ENCODE measurements at places on chromosomes 12 and 14. TPM values are rescaled to one million over a fixed set of nuclear protein-coding genes. Genes with fewer than 3 reads are reported as not detected.

DNA sequence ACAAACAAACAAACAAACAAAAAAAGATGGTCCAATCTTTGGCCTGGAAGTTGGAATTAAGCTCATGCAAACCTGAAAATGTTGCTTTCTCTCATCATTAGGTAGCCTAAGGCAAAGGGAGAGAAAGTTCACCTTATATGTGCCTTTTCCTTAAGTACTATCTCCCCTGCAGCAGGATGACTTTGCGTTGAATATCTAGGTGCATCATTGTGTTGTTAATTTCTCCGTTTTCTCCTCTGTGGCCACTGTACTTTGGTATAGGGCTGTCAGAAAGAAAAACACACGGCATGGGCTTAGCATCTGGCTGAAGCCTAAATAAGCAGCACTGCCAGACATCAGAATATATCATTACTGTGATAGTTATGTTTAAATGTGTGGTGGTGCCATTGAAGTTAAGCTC, 345.5 kb downstream of the BCAT1 start:
- DNase-seq = no peak

DNA sequence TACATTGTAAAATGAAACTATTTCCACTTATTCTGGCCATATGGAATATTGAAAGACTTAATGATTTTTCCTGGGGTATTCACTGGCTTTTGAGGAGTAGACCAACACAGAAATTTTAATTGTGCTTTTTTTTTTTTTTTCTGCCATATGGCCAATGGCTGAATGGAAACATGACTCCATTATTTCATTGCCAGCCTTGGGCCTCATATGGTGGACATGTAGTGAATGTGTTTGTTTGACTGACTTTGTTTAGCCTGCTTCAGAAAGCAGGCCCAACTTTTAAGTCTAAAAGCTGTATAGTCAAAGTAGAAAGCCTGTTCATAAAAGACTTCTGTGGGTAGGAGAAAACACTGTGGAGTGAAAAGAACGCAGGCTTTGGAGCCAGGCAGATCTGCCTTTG, 2.4 kb downstream of the GNG2 start:
- DNase-seq = no peak

DNA sequence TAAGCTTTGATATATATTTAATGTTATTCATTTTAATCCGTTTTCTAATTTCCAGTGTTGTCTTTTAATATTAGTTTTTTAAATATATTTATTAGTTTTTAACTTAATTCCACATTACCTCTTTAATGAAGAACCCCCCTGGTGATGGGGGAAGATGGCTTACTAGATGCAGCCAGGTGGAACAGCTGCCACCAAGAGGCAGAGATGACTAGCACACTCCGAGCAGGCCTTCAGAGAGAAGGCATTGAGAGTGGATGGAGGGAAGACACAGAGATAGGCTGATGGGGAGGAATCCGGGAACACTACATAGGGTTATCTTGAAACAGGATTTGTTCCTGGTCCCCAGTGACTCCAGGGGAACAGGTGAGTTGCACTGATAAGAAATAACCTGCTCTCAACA, 771.6 kb downstream of the LRFN5 start:
- DNase-seq = no peak

GRCh38 chr12:110071967-110072366, 23.6 kb upstream of the C12orf76 start:
- DNase-seq = no peak

Gene CCDC177
- not detected for total RNA-seq

DNA sequence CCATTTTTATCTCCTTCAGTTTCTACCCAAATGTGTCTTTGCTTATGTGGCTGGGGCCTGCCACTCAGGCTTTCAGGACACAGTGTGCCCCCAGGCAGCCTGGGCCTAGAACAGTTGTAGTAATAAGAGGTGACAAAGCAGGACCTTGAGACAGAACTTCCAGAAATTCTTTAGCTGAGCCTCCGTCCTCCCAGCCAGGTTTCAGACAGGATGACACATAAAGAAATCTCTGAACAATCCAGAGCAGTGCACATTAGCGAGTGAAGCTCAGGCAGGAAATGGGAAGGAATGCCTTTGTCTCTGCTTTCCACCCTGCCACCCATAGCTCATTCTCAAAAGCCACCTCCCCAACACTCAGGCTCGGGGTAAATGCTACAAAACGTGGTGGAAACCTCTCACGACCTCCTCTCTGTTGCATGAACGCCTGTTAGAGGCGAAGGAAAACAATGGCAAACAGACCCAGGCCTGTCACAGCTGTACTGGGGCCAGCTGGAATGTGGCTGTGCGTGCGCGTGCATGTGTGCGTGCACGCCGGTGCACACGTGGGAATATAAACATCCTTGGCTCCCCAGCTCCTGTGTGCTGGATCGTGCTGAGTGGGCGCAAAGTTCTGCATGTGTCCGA, 286.7 kb downstream of the ZFP36L1 start:
- DNase-seq = no peak
